Choroid plexus epithelial cell (primary cell): ENCODE measurements at places on chromosomes 11 and 22.

- DNase-seq: no peak
Observed at GRCh38 chr11:79467761-79468160, 26.9 kb upstream of the TENM4 start.

- no peak for DNase-seq
Observed at GRCh38 chr11:11498195-11498594, 123.6 kb downstream of the GALNT18 start.

GRCh38 chr11:79415411-79415810 lies 25.4 kb downstream of the TENM4 start:
- no peak for DNase-seq

DNA sequence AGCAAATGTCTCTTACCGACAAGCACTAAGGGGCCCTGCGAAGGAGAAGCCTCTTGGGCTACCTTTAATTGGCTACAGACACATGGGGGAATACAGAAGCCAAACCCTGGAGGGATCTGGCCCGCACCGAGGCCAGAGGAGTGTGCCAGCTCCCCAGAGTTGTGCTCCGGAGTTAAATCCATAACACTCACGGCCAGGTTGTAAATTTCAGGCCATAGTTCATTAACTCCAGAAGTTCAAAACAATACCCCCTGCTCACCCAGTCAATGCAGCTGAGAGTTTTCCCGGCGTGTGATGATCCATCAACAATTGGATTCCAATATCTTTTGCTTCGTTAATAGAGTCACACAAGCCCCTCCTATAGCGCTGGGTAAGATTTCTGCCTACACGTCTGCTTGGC lies 371.5 kb downstream of the NXPE2 start:
- no peak for DNase-seq

DNA sequence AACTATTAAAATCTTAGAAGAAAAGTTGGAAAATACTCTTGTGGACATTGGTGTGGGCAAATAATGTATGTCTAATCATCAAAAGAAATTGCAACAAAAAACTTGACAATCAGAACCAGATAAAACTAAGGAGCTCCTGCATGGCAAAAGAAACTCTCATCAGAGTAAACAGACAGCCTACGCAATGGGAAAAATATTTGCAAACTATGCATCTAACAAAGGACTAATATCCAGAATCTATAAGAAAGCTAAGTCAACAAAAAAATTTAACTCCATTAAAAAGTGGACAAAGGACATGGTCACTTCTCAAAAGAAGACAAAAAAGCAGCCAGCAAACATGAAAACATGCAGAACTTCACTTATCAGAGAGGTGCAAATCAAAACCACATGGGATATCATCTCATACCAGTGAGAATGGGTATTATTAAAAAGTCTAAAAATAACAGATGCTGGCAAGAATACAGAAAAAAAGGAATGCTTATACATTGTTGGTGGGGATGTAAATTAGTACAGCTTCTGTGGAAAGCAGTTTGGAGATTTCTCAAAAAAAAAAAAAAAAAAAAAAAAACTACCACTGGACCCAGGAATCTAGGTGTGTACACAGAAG lies 99.7 kb upstream of the TOP3B start:
- no peak for DNase-seq

DNA sequence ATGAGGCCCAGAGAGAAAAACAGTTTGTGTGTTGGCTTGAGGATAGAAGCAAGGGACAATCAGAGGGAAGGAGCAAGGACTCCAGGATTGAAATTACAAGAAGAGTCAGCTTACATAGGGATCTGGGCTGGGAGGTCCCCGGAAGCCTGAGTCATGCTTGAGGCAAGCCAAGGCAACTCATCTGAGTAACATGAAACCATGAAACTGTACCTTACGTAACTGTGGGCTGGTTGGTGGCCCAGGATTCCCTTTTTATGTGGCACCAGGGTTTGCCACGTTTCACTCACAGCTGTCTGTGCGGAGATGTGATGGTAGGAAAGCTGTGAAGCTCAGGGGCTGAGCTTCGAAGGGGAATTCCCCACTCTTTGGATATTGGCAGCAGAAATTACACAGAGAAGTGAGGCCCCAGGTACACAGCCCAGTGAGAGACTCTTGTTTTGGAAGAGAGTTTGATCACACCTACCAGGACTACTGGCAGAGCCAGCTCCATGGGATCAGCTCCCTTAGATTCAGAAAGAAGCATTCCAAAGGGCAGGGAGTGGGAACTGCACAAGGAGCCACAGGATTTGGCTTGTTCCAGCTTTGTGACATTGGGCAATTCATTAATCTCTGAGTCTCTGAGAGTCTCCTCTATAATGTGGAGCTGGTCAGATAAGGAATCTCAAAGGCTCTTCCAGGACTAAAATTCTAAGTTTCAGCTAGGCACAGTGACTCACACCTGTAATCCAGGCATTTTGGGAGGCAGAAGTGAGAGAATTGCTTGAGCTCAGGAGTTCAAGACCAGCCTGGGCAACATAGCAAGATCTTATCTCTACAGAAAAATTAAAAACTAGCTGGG lies 7.8 kb downstream of the SLC5A1 start:
- peak; percentile 93 for DNase-seq

DNA sequence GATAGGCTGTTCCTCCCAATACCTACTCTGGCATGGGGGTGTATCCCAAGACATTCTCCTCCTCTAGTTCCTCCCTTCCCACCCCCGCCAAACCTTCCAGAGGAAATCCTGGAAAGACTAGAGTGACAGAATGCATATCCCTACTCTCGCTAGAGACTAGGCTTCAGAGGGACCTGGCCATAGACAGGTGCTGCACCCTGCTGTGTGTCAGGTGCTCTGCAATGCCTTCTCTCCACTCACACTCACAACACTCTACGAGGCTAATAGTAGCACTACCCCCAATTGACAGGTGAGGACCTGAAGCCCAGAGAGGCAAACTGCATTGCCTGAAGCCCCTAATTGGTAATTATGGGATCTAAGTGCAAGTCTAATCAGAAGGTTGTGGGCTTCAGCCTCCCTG lies 46.2 kb upstream of the LMO1 start:
- no peak for DNase-seq

- peak; percentile 30 for DNase-seq
Observed at GRCh38 chr11:23423104-23423503, 562.8 kb upstream of the CCDC179 start.

DNA sequence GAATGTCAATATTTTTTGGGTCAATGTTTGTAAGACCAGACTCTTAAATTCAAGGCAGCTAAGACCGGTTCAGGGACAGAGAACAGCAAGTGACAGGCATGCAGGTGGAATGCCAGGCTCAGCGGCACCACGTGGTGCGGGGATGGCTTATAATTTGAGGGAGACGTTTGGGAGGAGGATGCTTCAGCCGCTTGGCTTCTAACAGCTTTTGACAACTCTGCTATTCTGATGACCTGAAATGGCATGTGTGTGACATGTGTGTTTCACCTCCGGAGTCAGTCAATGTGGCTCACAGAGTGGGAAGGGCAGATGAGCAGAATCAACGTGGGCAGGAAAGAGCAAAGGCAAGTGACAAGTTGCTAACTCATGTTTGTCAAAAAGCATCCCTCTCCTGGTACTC lies 228.3 kb downstream of the KIRREL3 start:
- DNase-seq: no peak

DNA sequence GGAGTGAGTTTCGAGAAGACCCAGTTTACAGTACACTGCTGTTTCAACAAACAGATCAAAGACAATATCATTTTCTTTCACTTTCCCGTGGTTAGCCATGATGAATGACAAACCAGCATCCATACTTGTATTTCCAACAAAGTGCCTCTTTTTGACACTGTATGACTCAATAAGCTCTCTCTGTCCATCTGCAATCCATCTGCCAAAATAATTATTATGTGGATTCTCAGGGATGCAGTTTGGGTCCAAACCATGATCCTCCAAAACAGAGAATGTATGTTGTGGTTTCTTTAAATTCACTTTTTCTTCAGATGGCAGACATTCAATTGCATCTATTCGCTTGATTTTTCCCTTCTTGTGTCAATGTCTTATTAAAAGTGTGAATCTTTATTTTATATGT lies 37.8 kb upstream of the RASD2 start:
- DNase-seq: no peak

DNA sequence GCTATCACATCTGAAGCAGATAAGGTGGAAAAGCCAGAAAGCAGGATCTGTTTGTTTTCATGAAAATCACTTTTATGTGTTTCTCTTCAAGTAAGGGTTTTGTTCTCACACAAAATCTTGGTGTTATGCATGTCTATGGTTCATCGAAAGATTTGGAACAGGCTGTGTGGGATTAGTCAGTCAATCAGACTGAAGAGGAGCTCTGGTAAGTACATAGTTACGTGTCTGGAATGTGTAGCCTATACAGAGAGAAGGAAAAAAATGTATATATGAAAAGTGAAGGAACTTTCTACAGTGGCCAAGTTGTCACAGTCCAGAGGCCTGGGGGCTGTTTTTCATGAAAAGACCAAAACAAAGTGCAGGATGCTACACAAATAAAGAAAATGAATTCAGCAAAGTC lies 156.7 kb downstream of the CNTN5 start:
- no peak for DNase-seq
